ENCODE measurements at places on chromosomes 1 and 21.

- no peak for DNase-seq
These were observed 121.2 kb downstream of the DUSP10 start for GRCh38 chr1:221620437-221621384.

GRCh38 chr21:38220270-38220737, 36.5 kb upstream of the KCNJ15 start:
- no peak for DNase-seq

DNA sequence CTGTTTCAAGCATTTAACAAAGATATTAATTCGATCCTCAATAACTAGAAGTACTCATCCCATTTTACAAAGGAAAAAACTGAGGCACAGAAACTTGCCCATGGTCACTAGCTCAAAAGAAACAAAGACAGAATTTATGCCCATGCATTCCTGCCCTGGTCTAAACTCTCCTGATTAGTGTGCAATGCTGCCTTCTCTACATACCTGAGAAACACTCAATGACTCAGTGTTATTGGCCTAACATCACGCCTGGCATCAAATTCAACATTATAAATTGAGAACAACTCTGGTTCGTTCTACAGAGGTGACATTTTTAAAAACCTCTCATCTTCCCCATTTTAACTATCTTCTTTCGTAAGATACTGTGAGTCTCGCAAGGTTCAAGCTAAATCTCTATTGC, 5.2 kb downstream of the APP start:
- DNase-seq = no peak

DNA sequence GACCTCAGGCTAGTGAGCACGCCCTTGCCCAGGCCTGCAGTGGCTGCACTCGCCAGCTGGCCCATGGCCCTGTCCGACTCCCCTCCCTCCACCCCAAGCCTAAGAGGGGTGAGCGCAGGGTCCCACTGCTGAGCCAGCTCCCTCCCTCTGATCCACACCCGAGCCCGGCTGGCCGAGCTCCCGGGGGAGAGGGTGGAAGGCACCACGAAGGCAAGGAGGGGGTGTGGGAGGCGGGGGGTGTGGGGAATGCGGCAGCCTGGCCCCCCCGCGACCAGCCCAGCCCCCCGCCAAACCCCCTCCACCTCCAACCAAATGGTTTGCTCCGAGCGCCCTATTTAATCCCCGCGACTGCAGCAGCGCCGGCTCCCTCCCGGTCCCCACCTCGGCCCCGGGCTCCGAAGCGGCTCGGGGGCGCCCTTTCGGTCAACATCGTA, at the start of gene CADM3:
Gene CADM3 (plus strand): TSS at position 362 of the 434 bp plus-strand sequence. CDS start 151 bp downstream, outside the sequence.
- DNase-seq = no peak

DNA sequence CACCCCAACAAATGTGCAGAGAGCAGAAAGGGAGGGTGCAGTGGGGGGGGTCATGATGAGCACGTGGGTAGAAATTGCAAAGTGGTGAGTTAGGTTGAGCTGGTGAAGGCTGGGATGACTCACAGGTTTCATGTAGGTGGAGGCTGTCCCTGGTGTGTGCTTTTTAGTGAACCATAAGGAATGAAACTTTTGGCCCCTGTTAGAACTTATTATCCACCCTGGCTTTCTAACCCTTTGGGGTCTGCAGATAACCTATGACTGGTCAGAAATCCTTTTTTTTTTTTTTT, 46.9 kb downstream of the DOP1B start:
- DNase-seq = no peak

DNA sequence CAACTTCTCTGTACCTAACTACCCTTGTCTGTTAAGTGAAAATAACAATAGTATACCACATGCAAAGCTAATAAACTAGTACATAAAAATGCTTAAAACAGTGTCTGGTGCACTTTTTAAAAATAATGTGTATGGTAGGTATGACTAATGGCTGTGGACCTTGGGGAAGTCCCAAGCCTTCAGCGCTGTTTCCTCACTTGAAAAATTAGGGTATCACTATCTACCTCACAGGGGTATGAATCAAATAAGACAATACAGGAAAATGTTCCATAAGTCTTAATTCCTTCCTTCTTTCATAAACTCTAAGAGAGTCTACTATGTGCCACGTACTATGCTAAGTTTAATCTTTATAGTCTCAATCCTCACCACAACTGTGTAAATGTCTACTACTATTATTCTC, 32.0 kb downstream of the EGLN1 start:
- no peak for DNase-seq

DNA sequence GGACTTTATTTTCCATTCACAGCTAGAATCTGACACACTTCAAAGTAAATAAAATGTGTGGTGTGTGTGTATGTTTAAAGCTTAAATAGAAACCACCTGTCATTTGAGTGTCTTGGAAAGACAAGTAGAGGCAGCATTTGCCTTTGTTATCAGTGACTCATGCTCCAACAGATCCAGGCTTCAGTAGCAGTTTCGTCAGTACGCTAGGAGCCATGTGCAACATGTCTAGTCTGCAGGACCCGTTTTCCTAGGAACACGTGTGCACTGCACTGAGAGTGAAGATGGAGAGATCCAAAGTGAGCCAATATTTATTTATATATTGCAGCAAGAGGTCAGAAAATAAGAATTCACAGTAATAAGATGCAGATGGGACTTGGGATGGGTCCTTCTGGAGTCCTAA, 41.8 kb downstream of the SGIP1 start:
- no peak for DNase-seq

DNA sequence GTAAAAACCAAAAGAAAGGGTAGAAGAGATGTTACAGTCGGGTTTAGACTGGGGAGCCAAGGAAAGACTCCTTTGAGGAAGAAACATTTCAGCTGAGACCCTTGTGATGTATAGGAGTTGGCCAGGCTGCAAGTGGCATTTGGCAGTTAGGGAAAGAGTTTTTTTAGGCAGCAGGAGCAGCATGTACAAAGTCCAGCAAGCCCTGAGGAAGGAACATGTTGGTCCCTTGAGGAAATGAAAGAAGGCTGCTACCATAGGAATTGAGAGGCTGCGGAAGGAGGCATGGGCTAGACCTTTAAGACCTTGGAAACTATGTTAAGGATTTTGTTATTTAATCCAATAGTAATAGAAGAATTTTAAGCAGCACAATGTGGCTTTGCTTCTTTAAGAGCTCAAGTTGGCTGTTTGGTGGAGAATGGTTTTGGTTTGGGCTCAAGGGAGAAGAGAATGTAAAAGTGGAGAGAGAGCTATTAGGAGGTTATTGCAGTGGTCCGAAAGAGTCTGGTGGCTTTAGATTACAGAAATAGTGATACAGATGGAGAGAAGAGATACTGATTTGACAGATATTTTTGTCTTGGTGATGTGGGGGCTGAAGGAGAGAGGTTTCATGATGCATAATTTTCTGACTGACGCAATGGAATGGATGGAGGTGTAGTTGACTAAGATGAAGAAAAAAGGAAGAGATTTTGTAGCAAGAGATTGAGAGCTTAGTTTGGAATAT, 26.6 kb downstream of the SMAP2 start:
- no peak for DNase-seq

DNA sequence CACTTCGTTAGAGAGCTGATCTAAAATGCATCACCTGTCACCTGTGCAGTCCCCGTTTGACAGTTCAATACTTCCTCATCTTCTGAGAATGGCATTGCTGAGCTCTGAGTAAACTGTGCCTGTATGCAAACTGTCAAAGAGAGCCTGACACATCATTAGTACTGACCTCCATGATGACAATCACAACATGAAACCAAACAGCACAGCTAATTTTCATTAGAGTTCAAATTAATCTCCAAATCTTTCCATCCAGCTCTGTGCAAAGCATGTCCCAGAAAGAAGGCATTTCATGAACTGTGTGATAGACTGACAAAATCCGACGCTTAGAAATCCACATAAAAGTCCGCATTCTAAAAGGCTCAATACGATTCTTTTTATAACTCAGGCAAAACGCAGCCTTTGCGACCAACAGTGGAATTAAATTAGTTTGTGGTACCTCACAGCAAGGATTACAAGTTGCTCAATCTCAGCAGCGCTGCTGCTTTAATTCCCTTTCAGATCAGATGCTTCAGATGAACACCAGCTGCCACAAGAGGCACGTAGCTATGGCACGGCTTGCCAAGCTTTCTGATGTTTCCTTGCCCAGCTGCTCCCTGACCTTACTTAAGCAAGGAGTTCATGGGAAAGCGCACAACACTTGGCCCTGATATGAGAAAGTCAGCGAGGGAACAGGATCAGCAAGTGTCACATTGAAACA, 765.5 kb upstream of the PRMT6 start:
- no peak for DNase-seq

DNA sequence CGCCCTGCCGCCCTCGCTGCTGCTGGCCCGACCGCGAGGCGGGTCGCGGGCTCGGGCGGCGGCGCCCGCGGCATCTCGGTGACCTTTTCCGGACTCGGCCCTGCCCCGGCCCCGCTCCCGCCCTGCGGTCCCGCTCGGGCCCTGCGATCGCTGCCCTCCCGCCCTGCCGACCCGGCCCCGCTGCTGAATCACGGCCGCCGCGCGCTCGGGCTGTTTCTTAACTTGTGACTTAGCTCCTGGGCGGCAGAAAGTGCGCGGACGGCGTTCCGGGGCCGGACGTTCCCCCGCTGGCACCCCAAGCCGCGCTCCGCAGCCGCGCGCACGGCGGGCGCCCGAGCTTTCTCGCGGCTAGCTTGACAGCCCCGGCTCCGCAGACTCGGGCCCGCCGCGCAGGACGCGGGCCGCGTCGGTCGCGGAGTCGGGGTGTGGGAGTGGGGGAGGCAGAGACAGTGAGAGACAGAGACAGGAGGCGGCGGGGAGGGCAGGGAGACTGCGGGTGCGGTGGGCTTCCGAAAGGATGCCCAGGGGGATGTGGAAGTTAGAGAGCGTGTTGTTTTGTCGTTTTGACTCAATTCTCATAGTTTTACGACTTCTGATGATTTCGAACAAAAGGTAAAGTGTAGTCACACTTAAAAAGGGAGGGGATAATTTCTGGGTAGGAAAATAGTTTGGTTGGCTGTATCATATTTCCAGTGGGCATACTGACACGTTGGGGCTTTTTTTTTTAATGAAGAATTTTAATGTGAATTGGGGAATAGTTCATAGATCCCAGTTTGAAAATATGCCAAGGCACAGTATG, 49.8 kb downstream of the PRDM2 start:
- DNase-seq = no peak

DNA sequence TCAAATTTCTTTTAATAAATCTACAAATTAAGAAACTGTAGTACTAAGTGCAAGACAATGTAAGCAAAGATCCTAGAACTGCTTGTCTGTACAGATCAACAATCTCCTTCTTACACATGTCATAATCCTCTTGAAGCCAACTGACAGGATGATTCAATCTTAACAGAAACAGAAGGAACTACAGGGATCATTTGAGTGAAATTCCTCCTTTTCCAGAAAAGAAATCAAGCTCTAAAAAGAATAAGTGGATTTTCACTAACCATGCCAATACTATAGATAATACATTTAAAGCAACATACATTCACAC, 53.2 kb downstream of the RAB3GAP2 start:
- DNase-seq = no peak

GRCh38 chr1:46181343-46182260, 5.3 kb upstream of the P3R3URF start:
- DNase-seq = no peak

DNA sequence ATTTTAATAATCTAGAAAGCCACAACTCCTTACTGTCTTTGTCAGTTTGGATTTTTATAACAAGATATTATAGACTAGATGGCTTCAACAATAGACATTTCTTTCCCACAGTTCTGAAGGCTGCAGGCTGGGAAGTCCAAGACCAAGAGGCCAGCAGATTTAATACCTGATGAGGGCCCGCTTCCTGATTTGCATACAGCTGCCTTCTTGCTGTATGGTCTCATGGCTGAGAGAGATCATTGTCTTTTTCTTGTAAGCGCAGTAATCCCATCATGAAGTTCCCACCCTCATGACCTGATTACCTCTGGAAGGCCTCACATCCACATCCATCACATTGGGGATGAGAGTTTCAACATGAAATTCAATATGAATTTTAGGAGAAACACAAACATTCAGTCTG, 9.8 kb downstream of the RPS6KC1 start:
- DNase-seq = no peak

- no peak for DNase-seq
These were observed 33.0 kb upstream of the IVNS1ABP start for GRCh38 chr1:185350027-185350442.

GRCh38 chr1:160167056-160167455, 15.7 kb downstream of the ATP1A4 start:
- no peak for DNase-seq

- no peak for DNase-seq
These were observed 289.8 kb upstream of the POU3F1 start for GRCh38 chr1:38336301-38336923.

- DNase-seq = no peak
These were observed 16.2 kb upstream of the CAPN9 start for GRCh38 chr1:230730977-230731376.

DNA sequence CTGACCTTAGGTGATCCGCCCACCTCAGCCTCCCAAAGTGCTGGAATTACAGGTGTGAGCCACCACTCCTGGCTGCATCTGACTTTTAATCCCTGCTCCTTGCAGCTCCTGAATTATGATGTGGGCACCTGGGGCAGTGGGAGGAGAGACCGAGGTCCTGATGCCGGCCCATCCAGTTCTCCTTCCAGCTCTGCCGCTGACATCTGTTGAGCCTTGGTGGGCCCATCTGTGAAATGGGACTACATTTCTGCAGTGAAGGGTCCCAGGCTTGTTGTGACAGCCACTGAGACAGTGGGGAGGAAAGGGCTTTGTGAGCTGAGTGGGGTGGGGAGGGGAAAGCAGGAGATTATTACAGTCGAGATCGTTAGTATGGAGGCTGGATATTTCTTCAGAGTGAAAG, 11.8 kb downstream of the PLA2G2F start:
- DNase-seq = no peak

- DNase-seq = no peak
These were observed 19.6 kb downstream of the EDN2 start for GRCh38 chr1:41464885-41465284.

GRCh38 chr1:110544753-110545152, 25.8 kb upstream of the KCNA10 start:
- no peak for DNase-seq

DNA sequence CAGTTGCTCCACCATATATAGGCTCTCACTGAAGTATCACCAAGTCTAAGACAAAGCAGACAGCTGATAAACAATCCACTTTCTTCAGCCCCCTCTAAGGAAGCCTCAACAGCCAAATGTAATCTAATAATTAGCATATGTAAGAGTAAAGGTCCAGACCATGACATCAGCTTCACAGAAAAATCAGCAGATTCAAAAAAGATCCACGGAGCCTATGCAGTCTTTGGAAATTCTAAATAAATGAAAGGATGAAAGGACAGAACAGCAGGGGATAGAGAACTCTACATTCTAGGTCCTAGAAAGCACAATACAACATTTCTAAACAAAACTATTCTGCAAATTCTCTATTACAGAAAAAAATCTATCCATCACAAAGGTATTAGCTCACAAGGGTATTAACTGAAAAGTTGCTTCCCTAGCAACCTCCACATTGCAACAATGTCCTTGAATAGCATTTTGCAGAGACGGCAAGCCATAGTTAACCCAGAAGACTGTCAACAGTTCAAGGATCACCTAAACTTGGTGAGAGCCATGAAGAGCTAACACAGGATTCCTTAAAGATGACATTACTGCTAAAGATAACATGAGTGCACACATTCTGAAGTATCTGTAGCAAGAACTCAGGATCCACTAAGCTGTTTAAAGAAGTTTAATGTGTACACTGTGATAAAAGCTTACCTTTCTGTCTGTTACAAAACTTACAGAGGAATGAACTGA, 74.3 kb downstream of the SIPA1L2 start:
- no peak for DNase-seq
